ENCODE measurements at places on chromosomes 2 and 18.

GRCh38 chr2:128202791-128203190 lies 111.8 kb downstream of the UGGT1 start:
- no peak for DNase-seq

DNA sequence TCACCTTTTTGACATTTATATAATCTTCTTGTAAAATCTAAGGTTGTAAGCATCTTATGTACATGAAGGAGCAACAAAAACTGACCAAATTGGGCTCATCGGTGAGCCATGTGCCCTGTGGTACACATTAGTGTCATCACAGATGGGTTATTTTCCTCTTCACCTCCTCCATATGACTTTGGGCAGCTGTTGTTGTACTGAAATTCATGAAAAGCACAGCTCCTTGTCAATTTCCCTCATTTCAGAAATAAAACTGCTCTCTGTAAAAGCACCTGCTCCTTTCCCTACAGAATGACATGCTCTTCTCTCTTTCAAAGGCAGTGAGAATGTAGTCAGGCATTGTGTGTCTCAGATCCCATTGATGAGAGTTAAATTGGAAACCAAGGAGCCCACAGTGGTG lies 42.0 kb downstream of the DTNA start:
- no peak for DNase-seq

- no peak for DNase-seq
These were observed 352.1 kb downstream of the RBM43 start for GRCh38 chr2:150909613-150910012.

DNA sequence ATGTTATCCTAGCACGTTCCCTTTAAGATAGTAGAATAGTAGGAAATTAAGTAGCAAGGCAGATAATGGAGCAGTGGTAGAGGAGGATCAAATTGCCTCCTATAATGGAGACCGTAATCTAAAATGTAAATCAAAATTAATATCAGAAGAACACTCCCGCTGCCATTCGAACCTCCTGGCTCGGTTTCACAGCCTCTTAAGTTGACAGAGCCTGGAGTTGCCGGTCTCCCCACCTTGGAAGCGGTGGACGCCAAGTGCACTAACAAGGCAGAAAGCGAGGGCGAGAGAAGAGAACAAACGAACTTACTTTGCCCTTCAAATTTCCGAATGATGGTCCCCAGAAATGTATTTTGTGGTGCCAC lies 450 bp downstream of the KCNH7 start:
- DNase-seq: no peak

DNA sequence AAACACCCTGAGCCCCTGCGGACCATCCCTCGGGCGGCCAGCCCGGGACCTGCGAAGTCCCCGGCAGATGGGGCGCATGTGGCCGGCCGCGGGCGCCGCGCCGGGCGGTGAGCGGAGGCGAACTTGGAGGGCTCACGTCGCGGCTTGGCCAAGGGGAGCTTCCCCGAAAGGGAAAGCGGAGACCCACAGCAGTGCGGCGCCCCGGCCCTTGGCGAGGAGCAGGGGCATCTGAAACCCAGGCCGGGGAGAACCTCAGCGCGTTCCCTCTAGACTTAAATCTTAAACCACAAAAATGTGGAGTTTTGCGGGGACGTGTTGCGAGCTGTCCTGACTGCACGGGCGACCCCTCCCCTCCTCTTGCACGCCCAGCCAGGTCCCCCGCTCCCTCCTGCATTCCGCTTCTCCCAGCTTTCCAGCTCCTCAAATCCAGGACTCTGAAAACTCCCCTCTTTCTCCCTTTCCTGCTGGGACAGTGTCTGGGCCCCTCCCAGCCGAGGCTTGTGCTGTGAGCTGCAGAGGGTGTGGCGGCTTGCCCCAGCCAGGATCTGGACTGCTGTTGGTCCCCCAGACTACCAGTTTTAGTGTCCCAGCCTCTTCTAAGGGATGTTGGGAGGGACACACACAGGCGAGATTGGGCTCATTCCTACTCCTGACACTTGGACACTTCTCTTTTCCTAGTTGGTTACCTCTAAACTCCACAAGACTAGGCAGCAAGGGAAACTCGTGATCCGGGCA lies 1.3 kb downstream of the FMNL2 start:
- no peak for DNase-seq

GRCh38 chr2:96265349-96265839 lies 403 bp downstream of the TMEM127 start:
- no peak for DNase-seq

DNA sequence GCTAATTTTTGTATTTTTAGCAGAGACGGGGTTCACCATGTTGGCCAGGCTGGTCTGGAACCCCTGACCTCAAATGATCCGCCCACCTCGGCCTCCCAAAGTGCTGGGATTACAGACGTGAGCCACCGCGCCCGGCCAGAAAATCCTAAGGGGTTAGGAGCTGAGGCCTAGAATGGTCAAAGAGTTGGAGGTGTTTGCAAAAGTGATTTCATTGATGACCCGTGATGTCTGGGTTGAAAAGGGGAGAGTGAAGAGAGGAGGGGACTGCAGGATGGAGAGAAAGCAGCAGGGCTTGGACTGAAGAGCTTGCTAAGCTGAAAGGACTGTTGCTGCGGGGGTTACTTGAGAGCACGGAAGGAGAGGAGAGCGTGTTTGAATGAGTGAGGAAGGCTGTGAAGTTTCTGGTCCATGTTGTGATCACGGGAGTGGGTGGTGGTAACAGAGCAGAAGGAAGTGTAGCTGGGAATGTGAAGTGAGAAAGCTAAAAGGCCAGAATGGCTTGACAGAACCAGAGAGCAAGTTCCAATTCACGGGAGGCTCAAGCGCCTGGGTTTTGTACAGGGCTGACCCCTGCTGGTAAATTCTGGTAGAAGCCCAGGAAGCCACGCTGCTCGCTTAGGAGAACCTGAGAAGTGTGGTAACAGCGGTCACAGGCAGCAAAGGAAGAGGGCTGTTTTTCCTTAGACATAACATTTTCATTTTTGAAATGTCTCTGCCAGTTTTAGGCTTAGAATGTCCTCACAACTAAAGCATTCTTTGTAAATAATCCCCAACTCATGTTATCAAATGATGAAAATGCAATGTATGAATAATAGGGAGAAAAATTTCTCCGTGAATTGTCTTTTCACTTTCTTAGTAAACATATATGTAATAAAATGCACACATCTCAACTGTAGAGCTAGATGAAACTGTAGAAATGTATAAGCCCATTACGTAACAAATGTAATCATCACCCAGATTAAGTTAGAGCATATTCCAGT lies 40.5 kb upstream of the ACTR2 start:
- DNase-seq: peak; percentile 92

DNA sequence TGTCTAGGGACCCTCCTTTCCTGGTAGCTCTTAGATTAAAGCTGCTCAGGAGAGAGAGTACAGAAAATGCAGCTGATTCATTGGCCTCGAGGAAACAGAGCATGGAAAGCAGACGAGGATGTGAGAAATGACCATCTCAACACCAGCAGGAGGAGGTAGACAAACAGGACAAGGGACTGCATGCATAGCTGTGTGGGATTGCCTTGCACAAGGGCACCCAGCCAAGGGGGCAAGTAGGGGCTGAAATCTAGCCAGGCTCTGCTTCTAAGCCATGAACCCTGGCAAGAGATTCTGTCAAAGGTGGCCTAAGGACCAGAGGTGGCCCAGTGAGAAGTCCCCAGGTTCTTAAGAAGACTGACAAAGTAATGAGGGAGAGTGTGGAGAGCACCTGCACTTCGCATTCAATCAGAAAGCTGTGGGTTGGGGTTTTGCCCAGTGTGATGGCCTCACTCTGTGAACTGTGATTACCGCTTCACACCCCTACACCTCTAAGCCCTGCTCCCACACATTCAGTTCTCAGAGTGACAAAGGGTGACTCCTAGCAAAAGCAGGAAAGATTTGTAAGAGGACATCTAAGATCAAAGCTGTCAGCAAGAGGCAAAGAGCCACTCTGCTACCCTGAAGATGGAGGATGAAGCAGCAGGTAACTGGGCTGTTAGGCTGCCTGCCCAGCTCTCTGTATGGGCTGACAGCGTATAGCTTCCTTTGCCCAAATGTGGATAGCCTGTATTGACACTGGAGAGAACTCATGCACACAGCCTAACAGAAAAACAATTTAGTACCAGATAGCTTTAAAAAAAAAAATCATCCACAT lies 151.3 kb upstream of the PELI1 start:
- peak; percentile 78 for DNase-seq

- DNase-seq: no peak
These were observed 19.1 kb upstream of the STEAP3 start for GRCh38 chr2:119204525-119204924.

DNA sequence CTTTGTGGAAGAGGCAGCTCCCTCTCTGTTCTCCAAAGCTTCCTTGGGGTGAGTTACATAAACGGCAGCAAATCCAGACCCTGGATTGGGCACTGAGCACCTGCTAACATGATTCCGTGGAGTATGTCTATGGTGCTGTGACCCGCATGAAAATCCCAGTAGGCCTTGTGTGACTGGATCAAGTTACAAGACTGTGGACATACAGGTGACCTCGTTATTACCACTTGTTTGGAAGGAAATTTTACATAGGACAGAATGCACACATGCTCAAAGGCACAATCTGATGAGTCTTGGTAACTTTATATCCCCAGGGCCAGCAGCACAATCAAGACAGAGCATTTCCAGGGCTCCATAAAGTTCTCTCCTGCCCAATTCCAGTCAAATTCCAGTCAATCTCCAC lies 120.2 kb upstream of the OTOS start:
- no peak for DNase-seq

GRCh38 chr2:155748131-155748530 lies 584.4 kb downstream of the NR4A2 start:
- no peak for DNase-seq

- DNase-seq: no peak
These were observed 217.7 kb downstream of the PRKCE start for GRCh38 chr2:45869165-45869501.

GRCh38 chr2:105749583-105750400 lies 5.1 kb downstream of the NCK2 start:
- DNase-seq: no peak

- no peak for DNase-seq
These were observed 123.5 kb downstream of the MBD2 start for GRCh38 chr18:54100920-54101470.

DNA sequence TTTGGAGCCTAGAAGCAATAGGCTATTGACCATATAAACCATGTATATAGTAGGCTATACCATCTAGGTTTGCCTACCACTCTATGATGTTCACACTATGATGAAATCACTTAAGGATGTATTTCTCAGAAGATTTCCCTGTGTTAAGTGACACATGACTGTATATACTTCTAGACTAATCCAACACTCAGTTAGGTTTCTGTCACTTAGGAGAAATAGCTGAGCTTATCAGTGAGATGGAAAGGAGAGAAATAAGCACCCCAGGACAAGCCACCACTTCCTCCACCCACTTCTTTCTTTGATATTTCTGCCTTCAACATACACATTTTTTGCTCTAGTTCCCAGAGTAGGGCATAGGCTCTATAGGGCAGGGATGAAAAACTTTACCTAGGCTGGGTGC lies 7.8 kb downstream of the PECR start:
- DNase-seq: no peak

GRCh38 chr2:191626497-191627151 lies 51.3 kb upstream of the NABP1 start:
- no peak for DNase-seq

- peak; percentile 97 for DNase-seq
These were observed 47.0 kb downstream of the SERTAD2 start for GRCh38 chr2:64606479-64607363.

- DNase-seq: no peak
These were observed 90.3 kb downstream of the KLF7 start for GRCh38 chr2:207075456-207075855.

- DNase-seq: peak; percentile 8
These were observed 82.6 kb upstream of the FOSL2 start for GRCh38 chr2:28310107-28310506.

All from esophagus muscularis mucosa (tissue), 4 donors.